ENCODE measurements at places on chromosomes 3 and 15.
A peak's percentile ranks its signal among the peaks of the same experiment; 100 is the strongest.

- no peak for DNase-seq
Measured at GRCh38 chr3:139198929-139199328, 144.9 kb upstream of the MRPS22 start.

DNA sequence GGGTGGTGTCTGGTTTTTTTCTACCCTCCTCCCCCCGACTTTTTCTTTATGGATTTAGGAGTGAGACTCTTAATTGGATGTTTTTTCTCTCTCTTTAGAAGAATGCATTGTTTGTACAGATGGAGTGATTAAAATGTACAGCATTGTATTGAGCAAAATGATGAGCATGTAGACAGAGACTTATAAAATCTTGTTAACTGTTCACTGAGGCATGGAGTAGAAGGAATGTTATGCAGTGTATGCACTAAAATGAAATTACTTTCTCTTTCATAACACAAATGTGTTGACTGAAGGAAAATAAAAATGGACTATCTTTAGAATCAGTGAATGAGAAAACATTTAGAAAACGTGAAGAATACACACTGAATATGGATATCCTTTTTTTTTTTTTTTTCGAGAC is 39.8 kb downstream of the ZFAND6 start:
- no peak for DNase-seq

DNA sequence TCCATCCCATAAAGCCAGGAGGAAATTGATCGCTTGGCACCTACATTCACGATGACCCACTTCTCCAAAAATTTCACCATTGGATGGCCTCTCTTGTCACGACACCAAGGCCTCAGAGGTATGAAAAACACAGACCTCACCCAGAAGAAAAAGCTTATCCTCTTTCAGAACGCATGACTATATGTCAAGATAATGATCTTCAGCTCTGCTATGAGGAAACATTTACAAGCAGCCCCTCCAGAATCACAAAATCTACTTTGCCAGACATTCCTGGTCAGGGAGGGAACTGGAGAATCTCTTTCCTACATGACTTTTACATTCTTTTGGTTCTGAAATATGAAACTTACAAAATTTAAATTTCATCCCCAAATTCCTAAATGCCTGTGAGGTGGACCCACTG is 122.7 kb downstream of the WNT5A start:
- no peak for DNase-seq

GRCh38 chr3:122608916-122609315 is 31.5 kb downstream of the PARP15 start:
- no peak for DNase-seq

DNA sequence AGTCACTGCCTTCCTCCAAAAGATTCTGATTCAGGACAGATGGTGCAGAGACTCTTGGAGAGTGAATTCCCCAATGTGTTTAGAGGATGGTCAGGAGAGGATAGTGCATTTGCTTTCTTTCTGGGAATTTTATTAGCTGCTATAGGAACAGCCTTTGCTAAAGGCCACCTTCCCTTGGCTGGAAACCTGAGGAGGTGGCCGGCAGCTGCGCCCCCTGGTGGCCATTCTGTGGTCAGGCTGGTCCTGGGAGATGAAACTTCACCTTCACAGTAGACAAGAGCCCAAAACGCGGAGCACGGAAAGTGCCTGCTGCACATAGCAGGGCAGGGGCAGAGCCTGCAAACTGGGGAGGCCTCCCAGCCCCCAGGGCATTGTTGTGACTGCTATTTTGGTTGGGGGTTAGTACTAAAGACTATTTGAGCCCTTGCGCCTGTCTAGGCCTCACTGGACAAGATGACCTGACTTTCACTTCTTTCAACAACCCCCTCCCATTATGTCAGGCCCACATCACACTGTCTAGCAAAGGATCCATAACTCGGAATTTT is 34.3 kb downstream of the SEC22C start:
- DNase-seq = peak; percentile 73

DNA sequence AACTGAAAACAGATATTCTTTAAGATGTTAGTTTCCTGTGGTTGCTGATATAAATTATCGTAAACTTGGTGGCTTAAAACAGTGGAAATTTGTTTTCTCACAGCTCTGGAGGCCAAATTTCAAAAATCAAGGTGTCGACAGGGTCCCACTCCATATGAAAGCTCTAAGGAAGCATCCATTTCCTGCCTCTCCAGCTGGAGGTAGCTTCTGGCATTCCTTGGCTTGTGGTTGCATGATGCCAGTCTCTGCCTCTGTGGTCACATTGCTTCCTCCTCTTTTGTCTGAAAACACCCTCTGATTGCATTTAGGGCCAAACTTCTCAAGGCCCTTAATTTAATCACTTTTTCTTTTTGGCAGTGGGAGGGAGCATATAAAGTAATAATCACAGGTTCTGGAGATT is 96.8 kb downstream of the PPM1L start:
- no peak for DNase-seq

- no peak for DNase-seq
Measured at GRCh38 chr3:60064210-60065178, 1014.7 kb upstream of the CFAP20DC start.

GRCh38 chr3:56802378-56802745 is 613 bp upstream of the ARHGEF3 start:
- DNase-seq = no peak

DNA sequence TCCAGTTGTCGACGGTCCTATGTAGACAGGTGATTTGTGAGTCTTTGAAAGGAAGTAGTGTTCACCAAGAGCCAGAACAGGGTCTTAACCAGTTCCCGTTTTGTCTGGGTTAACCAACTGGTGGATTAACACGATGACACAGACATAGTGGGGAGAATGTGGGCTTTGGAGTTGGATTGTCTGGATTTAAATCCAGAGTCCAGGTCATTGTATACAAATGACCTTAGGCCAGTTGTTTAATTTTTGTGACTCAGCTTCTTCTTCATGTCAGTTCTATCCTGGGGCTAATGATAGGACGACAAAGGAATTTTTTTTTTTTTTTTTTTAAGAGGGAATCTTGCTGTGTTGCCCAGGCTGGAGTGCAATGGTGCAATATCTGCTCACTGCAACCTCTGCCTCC is 126.7 kb downstream of the LPP start:
- no peak for DNase-seq

- no peak for DNase-seq
Measured at GRCh38 chr3:109939817-109940216, 602.5 kb upstream of the DPPA4 start.

GRCh38 chr3:69205385-69205784 is 83.0 kb upstream of the LMOD3 start:
- no peak for DNase-seq

GRCh38 chr3:65483480-65483879 is 555.2 kb downstream of the MAGI1 start:
- DNase-seq = no peak

DNA sequence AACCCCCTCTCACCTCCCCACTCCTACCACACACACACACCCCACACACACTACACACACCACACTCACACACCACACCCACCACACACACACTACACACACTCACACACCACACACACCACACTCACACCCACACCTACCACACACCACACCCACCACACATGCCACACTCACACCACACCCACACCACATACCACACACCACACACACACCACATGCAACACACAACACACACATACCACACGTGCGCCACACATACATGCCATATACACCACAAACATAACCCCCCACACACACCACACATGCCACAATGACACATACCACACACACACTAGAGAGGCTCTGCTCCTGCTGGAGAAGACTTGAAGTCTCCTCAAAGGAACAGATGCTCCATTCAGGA is 5.9 kb upstream of the ITPKA start:
- no peak for DNase-seq

DNA sequence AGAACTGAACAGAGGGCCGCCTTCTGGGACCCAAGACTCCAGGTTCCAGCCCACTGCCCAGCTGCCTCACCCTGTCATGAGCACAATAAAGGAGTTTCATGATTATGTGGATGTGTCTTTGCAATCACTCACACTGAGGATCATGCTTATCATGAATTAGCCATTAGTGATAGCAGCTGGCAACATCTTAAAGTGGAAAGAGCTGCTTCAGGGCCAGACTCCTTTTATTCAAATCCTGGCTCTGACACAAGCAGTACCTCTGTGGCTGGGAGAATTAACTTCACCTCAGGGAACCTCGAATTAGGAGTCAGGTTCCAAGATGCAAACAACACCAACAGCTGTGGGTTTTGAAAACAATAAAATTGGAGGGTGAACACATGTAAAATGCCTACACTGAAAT is 6.6 kb upstream of the SCAP start:
- no peak for DNase-seq

DNA sequence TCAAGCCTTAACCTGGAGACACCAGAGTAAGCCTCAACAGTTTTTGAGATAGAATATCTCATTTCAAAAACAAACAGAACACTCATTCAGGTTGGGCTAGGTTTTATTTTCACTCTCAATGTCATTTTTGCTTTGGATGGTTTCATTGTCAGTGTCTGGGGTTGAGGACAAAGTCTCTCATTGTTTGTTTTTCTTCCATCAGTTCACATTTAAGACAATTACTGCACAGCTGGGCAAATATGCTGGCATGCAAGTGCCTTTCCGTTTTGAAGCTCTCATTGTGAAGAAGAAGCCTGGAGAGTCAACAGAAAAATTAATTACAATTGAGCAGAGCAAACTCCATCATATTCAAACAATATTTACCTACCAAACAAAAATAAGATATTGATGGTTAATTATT is 1050.0 kb downstream of the TBL1XR1 start:
- DNase-seq = no peak

- DNase-seq = no peak
Measured at GRCh38 chr15:75151214-75152128, 50.2 kb upstream of the C15orf39 start.

DNA sequence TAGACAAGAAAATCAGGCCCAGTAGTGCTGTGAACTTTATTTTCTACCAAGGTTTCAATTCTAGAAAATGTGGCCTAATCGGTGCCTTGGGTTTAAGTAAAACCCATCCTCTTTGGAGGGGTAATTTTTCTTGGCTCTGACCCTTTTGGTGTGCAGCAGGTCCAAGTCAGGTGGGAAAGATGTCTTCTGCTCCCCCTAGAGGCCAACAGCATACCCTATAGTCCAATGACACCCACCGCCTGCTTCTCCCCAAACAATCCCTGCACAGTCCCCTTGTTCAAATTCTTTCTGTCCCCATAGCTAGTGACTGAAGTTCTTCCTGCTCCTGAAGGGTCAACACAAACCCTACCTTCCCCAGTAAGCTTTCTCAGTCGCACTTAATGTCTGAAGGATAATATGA is 261.8 kb upstream of the GOLGA6L4 start:
- no peak for DNase-seq

DNA sequence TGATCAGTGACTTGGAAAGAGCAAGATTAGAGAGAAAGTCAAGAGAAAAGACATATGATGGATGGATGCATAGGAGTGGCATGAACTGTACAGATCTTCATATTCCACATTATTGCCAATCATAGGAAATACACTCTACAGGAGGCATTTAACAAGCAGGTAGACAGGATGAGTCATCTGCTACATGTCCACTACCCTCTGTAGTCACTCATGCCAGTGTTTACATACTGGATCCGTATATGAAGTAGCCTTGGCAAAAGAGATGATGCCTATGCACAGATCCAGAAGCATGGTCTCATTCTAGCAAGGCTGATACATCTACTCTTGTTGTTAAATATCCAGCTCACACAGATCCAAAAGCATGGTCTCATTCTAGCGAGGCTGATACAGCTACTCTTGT is 632.1 kb downstream of the ROBO2 start:
- no peak for DNase-seq

- DNase-seq = no peak
Measured at GRCh38 chr3:22141769-22142168, 390.8 kb upstream of the ZNF385D start.

- no peak for DNase-seq
Measured at GRCh38 chr3:118144919-118145318, 889.7 kb downstream of the IGSF11 start.

DNA sequence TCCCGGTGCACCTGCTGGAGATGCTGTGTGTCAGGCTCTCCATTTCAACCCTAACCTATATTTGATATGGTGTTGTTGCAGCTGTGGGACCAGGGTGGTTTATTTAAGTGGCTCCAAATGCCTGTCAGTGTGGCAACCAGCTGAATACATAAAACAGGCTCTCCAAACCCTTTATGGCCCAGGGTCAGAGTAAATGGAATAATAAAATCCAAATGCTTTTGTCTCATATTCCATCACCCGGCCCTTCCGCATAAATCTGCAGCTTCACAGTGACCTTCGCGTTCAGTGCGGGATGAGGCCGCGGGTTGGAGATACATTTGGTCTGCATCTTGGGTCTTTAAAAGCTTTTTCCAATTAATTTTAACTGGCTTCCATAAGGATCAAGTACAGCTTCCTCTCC is 382.1 kb upstream of the NR2F2 start:
- DNase-seq = no peak

GRCh38 chr15:61314427-61314826 is 85.3 kb upstream of the RORA start:
- no peak for DNase-seq

DNA sequence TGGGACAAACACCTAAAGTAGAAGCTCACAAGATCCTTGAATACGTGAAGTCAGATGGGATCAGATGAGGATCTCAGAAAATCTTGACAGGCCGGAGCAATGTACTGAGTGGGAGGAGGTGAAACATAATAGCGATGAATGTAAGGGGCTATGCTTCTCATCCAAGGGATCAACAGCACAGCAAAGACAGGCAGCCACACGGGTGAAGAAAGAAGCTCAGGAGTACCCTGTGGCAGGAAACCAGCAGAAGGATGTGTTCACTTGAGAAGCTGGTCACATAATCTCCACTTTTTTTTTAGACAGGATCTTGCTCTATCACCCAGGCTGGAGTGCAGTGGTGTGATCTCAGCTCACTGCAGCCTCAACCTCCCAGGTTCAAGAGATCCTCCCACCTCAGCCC is 92.4 kb downstream of the MEGF11 start:
- DNase-seq = no peak

GRCh38 chr3:102756706-102757105 is 321.9 kb downstream of the ZPLD1 start:
- no peak for DNase-seq

DNA sequence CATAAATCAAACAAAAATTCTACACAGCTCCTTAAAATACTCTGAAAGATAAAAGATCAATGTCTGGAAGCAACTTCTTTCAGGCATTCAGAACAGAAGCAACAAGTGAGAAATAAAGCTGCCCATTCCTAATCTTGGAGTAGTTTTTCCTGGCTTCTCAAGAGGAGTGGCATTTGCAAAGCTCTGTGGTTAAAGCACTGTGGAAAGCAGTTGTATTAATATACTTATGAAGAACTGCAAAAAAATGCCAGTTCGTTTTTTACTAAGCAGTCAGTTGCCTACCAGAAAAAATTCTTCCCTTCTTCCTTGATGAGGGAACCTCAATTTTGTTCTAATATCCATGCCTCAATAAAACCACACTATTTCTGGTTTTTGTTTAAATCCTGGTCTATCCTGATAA is 197.8 kb downstream of the TNIK start:
- DNase-seq = no peak

DNA sequence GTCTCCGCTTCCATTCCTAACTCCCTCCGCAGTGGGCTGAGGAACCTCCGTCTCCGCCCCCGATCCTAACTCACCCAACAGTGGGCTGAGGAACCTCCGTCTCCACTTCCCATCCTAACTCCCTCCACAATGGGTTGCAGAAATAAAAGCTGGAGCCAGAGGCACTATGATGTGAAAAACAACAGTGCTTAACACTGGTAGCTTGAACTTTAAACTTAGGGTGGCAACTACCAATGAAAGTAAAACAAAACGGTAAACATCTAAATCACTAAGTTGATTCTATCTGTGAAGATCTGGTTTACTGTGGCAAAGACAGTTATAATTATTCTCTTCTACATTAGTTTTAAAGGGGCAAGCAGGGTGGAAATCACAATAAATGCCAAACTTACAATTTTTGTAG is 25.9 kb upstream of the GP5 start:
- no peak for DNase-seq

- no peak for DNase-seq
Measured at GRCh38 chr15:59388670-59389069, 16.0 kb upstream of the MYO1E start.

Measured in activated naive CD4-positive, alpha-beta T cell treated with anti-CD3 and anti-CD28 coated beads, Interleukin-2, amount 10 ng/mL, durations not matched to agents 7 days and 5 days (primary cell).